ENCODE measurements at places on chromosomes 6 and 20. TPM values are rescaled to one million over a fixed set of nuclear protein-coding genes. Genes with fewer than 3 reads are reported as not detected.

GRCh38 chr6:155481215-155481614 lies 25.6 kb upstream of the NOX3 start:
- peak; percentile 66 for DNase-seq

The PDYN gene
- total RNA-seq: not detected

GRCh38 chr20:3935956-3936340 lies 46.8 kb downstream of the PANK2 start:
- DNase-seq: no peak

DNA sequence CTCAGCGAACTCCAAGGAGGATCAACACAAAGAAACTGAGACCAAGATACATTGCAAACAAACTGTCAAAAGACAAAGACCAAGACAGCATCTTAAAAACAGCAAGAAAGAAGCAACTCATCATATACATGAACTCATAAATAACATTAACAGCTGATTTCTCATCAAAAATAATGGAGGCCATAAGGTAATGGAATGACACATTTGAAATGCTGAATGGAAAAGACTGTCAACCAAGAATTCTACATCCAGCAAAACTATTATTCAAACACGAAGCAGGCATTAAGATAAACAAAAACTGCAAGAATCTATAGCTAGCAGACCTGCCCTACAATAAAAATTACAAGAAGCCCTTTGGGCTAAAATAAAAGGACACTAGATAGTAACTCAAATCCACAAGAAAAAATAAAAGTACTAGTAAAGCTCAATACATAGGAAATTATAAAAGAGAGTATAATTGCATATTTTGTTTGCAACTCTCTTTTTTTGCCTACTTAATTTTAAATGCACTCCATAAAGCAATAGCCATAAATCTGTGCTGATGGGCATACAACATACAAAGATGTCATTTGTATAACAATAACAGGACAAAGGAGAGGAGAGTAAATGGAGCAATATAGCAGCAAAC lies 37.9 kb upstream of the FOXF2 start:
- no peak for DNase-seq

The MUCL3 gene
- total RNA-seq: not detected

DNA sequence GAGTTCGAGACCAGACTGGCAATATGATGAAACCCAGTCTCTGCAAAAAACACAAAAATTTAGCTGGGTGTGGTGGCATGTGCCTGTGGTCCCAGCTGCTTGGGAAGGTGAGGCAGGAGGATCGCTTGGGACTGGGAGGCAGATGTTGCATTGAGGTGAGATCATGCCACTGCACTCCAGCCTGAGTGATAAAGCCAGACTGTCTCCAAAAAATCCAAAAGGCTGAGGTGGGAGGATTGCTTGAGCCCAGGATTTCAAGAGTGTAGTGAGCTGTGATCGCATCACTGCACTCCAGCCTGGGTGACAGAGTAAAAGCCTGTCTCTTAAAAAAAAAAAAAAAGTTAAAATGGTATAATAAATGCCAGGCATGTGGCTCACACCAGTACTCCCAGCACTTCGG lies 1.3 kb upstream of the PTCRA start:
- no peak for DNase-seq

DNA sequence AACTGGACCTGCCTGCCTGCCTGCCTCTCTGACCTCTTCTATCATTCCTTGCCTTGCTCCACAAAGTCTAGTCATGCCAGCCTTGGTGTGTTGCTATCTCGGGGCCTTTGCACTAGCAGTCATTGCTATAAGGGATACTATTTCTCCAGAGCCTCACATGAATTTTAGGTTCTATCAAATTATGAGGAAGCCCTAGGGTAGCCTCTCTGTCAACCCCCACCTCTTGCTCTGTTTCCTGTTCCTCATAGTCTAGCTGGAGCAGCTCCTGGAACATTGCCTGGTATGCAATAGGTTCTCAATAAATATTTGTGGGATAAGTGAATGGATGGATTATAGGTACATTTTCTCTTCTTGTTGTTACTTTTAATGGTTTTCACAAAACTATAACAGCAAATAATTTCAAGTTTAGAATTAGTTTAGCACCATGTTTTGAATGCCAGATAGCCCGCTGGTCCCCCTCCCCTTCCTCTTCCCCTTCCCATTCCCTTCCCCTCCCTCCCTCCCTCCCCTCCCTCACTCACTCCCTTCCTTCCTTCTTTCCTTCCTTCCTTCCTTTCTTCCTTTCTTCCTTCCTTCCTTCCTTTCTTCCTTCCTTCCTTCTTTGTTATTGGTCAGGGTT lies 46.9 kb upstream of the DTNBP1 start:
- no peak for DNase-seq

The SOX18 gene
- 0.60 TPM for total RNA-seq

DNA sequence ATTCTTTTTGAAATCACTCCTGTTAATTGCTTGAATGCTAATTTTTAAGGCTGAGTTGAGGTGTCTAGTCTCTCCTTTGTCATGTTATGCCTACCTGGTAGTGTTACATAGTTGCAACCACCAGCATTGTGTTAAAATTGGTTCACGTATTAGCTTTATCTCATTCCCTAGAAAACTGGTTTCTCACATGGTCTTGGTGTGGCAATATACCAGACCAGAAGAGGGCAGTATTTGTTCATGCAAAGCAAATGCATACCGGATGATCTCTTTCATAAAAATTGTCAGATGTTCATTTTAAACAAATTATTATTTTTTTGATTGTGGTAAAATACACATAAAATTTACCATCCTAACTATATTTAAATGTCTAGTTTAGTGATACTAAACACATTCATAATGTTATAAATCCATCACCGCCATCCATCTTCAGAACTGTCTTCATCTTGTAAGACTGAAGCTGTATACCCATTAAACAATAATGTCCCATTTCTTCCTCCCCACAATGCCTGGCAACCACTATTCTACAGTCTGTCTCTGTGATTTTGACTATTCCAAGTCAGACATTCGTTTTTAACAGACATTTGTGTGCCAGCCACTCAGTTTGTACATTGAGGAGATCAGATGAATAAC lies 92.8 kb downstream of the ATRN start:
- DNase-seq: peak; percentile 14

GRCh38 chr6:9484091-9484490 lies 930.8 kb downstream of the TFAP2A start:
- DNase-seq: no peak

- no peak for DNase-seq
Measured at GRCh38 chr20:34794006-34794585, 31.4 kb downstream of the NCOA6 start.

- no peak for DNase-seq
Measured at GRCh38 chr20:62015540-62016288, 50.0 kb downstream of the TAF4 start.

The WFDC10B gene
- not detected for total RNA-seq

The PAX1 gene
- not detected for total RNA-seq

- DNase-seq: no peak
Measured at GRCh38 chr20:23582293-23582692, 14.0 kb upstream of the CST9L start.

The PRSS35 gene
- 3.9 TPM for total RNA-seq

GRCh38 chr6:52976149-52976548 lies 18.9 kb downstream of the GSTA4 start:
- no peak for DNase-seq

The FAXC gene
- total RNA-seq: 7.4 TPM

The PRICKLE4 gene
- total RNA-seq: 3.1 TPM

The CALHM6 gene
- total RNA-seq: not detected

The DAAM2 gene
- total RNA-seq: 50.3 TPM

GRCh38 chr6:7004581-7005297 lies 103.0 kb upstream of the RREB1 start:
- DNase-seq: no peak

- DNase-seq: no peak
Measured at GRCh38 chr6:33983721-33984465, 162.0 kb downstream of the GRM4 start.

DNA sequence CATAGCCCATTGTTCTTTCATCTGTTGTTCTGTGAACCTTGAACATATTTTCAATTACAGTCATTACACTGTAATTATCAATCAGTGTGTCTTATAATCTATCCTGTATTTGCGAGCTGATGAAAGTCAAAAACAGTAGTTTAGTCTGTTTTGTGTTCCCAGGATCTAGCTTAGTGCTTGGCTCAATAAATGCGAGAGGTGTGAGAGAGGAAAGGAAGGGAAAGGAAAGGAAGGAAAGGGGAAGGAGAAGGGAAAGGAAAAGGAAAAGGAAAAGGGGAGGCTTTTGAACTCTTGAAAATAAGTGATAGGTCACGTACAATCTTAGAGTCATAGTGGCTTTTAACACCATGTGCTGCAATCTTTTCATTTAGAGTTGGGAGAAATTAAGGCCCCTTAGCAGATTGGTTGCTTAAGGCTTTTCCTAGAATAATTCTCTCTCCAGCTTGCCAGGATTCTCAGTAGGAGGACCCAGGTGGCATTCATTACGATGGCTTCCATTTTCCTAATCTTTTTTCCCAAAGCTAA lies 433.8 kb upstream of the PLCB4 start:
- DNase-seq: no peak

The ZSCAN31 gene
- 1.1 TPM for total RNA-seq

The FKBP1C gene
- 0.32 TPM for total RNA-seq

- DNase-seq: no peak
Measured at GRCh38 chr20:36154700-36155628, at the start of gene EPB41L1. Gene EPB41L1, plus strand, starts transcription at chr20:36154740. Its CDS starts 19,038 bp downstream, at chr20:36173778.

The LY6G5B gene
- total RNA-seq: 17.5 TPM

DNA sequence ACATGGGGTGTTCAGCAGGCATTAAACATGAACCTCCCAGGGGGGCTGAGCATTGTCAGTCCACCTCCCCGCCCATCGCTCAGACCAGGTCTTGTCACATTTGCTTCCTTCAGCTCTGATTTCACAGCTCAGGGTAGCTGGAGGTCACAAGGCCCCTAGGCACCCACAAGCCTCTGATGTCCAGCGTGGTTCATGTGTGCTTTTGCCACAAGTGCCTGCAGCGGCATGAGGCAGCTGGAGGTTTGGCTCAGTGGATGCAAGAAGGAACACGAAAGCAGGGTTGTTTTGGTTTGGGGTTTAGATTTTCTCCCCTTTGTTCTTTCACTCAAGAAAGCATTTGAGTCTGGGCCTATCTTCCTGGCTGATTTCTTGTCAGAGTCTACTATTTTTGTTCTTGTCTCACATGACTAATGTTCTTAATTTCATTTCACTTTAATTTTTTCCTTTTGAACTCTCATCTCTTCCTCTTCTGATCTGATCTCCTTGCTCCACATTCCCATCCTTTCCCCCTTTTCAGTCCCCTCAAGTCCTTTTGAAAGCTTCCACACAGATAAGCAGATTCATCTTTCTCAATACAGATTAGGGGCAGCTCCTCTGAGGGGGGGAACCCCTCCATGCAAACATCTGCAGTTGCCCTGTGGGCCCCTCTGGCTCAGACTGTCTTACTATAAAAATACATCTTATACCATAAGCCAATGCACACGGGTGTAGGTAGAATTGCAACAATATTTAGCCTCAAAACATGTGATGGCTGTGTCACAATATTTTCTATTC lies 68.1 kb upstream of the CEP85L start:
- no peak for DNase-seq

The CLPSL1 gene
- total RNA-seq: not detected

The HLA-F gene
- 7.4 TPM for total RNA-seq

DNA sequence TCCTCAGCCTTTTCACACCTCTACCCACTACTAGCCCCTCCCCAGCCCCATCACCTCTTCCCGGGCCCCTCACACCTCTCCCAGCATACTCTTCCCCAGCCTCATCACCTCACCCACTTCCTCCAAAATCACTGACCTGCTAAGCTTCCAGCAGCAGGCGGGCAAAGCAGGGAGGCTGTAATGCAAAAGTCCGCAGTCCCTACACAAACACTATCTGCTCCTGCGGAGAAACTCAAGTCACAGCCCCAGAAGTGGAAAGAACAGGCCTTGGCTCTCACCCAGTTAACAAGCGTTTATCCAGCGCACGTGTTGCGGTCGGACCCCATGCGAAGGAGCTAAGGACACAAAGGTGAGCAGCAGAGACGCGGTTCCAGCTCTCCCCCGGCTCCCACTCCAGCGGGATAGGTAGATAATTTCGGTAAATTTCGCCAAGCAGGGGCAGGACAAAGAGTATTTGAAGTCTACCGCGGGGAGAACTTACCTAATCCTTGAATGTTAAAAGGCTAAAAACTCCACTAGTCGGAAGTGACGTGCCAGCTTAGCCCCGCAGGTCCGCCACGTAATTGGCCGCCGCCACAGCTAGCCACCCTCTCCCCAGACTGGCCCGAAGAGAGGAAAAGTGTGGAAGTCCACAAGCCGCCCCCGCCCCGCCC lies 728 bp upstream of the TRIM39 start:
- DNase-seq: peak; percentile 77

The SFTA2 gene
- not detected for total RNA-seq

DNA sequence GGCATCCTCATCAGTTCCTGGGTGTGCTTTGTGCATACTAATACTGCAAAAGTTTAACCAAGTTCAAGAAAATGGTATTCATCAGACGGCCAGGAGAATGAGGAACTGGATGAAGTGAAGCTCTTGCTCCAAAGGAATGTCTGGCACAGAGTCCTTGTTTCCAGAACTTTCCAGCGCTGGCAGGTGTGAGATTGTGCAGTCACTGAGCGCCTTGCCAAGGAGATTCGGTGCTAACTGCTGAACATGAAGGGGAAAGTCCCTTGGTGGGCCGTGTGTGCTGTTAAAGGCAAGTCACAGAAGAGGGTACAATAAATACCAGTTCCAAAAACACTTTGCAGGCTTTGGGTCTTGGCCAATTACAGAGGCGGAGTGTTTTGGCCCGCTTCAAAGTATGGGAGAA lies 262.3 kb upstream of the SOX4 start:
- peak; percentile 67 for DNase-seq

DNA sequence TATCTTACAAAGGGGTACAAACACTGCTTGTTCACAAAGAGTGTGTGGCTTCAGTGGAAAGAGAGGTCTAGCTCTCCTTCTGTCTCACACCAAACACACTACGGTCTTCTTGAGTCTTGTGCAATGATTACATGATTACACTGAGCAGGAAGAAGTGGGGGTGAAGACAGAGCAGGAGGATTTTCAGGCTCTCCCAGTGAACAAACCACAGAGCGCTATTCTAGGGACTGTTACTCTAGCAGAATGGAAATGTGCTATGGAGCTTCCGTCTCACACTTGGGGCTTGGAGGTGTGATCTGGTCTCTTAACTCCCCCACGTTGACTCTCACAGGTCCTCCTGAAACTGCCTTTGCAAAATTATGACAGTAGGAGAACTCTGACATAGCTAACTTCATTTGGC lies 203.4 kb downstream of the MYLK4 start:
- no peak for DNase-seq

DNA sequence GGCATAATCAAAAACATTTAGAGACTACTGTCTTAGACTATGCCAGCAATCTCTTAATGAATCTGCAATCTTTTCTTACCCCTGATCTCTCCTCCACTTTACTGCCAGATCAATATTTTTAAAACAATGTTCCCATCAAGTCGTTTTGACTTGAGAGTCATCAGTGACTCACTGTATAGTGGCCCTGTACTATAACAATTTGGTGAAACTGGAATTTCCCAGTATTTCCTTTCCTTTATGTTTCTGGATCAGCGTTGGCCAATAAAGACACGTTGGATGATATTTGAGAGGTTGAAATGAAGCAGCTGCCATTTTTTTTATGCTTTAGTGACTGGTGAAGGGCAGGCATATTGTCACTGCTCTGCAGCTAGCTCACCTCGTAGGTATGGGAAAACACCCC lies 10.1 kb upstream of the SMIM13 start:
- peak; percentile 47 for DNase-seq

The ENPP3 gene
- total RNA-seq: 0.19 TPM

- no peak for DNase-seq
Measured at GRCh38 chr20:48766961-48767960, 60.5 kb downstream of the PREX1 start.
